ENCODE measurements at places on chromosomes 6 and 20. TPM values are rescaled to one million over a fixed set of nuclear protein-coding genes. Genes with fewer than 3 reads are reported as not detected.

The CEP43 gene
- 34.9 TPM for total RNA-seq

The RWDD1 gene
- total RNA-seq: 29.5 TPM

The SLC22A7 gene
- not detected for total RNA-seq

The LY6G6F gene
- total RNA-seq: not detected

The PLN gene
- total RNA-seq: not detected

The PDCD2 gene
- 34.5 TPM for total RNA-seq

The KIF6 gene
- not detected for total RNA-seq

The GTSF1L gene
- not detected for total RNA-seq

GRCh38 chr6:35718911-35719381 is 17.9 kb upstream of the ARMC12 start:
- no peak for DNase-seq

DNA sequence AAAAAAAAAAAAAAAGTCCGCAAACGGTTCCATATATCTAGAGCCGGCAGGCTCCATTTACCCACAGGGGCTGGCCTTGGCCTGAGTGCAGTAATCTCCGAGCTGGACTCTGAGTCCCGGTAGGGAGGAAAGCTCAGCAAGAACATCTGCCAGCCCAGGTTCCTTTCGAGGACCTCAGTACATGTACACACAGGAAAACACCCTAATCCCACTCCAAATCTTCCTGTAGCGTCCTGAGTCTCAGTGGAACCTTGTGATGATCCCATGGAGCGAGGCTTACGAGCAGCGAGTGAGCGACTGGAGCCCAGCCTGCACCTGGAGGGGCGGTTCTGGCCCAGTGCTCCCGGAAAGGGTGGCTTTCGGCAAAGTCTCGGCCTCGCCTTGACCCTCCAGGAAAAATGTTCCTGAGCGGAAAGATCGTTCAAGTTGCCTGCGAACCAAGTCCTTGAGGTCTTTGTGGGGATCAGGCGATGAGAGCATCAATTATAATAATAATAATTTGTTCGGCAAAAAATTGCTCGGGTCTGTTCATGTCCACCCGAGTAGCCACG is 32.1 kb downstream of the PRSS16 start:
- DNase-seq: peak; percentile 43

- no peak for DNase-seq
These were observed 9.4 kb upstream of the COMMD7 start for GRCh38 chr20:32752458-32753250.

GRCh38 chr20:48284837-48285236 is 499.6 kb upstream of the SULF2 start:
- no peak for DNase-seq

GRCh38 chr6:144372611-144373594 is 87.8 kb downstream of the UTRN start:
- no peak for DNase-seq

DNA sequence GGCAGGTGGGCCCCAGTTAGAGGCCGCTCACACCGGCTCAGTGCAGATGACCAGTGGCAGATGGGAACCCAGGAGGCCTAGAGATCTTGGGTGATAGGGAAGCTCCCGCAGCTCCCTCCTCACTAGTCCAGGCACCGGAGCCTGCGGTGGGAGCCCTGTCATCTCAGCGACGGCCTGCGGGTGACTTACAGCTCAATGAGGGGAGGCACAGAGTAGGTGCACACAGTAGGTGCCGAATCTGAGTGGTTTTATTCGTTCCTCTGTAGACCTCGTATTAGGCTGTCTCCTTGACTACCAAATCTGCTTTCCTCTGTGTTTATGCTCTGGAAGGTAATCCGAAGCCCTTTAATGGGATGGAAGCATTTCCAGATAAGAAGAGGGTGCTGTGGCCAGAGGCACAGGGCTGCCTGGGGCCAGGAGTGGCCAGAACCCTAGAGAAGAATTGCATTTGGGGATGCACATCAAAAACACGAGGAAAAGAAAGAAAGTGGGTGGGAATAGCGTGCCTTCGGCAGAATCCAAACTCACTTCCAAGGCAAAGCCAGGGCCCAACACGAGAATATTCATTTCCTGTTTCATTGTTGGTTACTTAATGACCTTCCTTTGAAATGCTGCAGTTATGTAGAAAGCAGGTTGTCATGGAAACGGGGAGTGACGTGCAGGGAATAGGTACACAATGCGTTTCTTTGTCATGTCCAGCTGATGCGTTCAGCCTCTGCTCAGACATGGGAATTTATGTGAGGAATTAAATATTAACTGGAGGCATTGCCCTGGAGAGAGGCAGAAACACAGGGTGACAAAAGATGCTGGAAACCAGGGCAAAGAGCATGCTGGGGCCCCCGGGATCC is 24.7 kb downstream of the MYT1 start:
- peak; percentile 95 for DNase-seq

GRCh38 chr6:157226026-157226625 is 97.2 kb downstream of the TMEM242 start:
- no peak for DNase-seq

GRCh38 chr6:77986380-77987034 is 333.7 kb downstream of the MEI4 start:
- no peak for DNase-seq

- peak; percentile 40 for DNase-seq
These were observed 835 bp downstream of the PRR18 start for GRCh38 chr6:166307082-166308032.

GRCh38 chr20:24894488-24894887 is 54.6 kb upstream of the CST7 start:
- no peak for DNase-seq
